T-cell (primary cell): ENCODE measurements at places on chromosomes 3 and 15. TPM values are rescaled to one million over a fixed set of nuclear protein-coding genes. Genes with fewer than 3 reads are reported as not detected.

DNA sequence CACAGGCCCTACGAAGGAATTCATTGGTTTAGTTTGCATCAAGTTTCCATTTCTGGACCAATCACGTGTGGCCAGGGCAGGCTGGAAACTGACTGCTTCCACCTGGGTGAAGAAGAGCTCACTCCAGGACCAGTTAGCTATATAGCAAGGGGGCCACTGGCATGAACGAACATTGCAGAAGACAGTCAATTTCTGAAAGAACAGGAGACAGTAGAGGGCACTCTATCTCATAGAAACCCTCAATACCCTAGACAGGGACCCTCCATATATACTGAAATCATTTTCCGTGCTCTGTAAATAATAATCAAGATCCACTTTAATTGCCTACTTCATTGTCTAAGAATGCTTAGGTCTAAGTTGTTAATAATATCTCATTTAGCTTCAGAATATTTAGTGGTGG lies 215.6 kb downstream of the CADPS start:
- DNase-seq: no peak

DNA sequence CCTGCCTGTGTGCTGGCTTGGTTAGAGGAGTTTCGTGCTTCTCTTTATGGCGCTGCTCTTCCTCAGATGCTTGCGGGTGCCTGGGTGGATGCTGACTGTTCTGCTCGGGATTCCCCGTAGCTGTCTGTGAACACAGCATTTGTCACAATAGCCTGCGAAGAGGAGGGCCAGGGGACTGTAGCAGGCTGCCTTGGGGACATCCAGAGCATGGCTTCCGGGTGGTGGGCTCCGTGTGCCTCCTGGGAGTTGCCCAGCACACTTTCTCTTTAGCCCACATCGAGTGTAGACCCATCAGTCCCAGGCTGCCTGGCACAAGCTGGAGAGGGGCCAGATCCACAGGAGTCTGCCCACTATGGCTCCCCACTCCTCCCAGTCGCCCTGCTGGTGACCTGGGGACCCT lies 22.4 kb downstream of the LRRK1 start:
- no peak for DNase-seq

The IL12A gene
- total RNA-seq: 3.1 TPM

DNA sequence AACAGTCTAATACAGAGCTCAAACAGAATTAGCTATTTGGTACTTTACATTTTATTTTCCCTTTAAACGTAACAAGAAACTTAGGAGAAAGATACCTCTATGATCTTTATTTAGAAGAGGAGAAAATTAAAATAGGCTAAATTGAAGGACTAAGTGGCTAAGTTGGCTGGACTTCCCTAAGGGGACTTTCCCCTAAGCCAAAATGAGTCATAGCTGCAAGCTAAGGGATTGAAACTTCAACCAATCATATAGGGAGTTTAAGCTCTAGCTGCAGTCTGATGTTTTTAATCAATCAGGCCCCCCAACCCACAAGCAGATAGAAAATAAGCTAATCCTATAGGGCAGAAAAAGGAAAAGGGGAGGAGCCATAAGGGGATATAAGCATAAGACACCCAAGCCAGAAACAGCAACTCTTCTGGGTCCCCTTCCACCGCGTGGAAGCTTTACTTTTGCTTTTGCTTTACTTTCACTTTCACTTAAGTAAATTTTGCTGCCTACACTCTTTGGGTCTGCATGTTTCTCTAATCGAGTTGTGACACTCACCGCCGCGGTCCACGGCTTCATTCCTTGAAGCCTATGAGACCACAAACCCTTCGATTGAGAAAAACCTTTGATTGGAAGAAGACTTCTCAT lies 1108.5 kb upstream of the EPHA6 start:
- no peak for DNase-seq

DNA sequence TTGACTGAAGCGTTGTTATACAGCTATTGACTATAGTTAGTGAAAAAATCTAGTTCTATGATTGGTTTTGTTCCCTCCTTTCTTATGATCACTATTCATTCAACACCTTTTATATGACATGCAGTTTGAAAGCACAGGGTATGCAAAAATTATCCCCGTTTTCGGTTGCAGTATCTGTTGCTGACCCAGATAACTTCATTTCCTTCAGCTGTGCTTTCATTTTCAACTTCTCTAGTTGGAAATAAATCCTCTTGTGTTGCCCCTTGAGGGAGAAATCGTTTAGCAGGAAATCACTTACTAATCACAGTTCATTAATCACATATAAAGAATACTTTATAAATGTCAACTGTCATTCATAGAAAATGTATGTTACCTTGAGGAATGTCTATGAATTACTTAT lies 55.1 kb downstream of the MBNL1 start:
- DNase-seq: no peak

The GOLGA6D gene
- total RNA-seq: 0.13 TPM

DNA sequence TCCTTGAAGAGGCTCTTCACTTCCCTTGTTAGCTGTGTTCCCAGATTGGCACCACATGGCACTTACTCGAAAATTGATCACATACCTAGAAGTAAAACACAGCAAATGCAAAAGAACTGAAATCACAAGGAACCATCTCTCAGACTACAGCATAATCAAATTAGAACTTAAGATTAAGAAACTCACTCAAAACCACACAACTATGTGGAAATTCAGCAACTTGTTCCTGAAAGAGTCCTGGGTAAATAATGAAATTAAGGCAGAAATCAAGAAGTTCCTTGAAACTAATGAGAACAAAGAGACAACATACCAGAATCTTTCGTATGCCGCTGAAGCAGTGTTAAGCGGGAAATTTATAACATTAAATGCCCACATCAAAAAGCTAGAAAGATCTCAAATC lies 566.3 kb upstream of the TGFBR2 start:
- no peak for DNase-seq

GRCh38 chr3:10648181-10648580 lies 142.8 kb upstream of the ATP2B2 start:
- DNase-seq: no peak

GRCh38 chr15:92579486-92579885 lies 76.1 kb downstream of the FAM174B start:
- DNase-seq: no peak

DNA sequence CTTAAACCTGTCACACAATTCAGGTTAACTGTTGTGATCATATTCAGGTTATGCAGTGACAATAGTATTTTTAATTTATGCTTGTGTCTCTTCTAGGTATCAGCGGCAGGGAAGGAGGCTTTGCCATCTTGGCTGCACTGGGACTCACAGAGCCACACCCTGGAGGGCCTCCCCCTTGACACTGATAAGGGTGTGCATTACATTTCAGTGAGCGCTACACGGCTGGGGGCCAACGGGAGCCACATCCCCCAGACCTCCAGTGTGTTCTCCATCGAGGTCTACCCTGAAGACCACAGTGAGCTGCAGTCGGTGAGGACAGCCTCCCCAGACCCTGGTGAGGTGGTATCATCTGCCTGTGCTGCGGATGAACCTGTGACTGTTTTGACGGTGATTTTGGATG lies 23.6 kb upstream of the BSN start:
- DNase-seq: no peak

The AADACL2 gene
- total RNA-seq: not detected

- no peak for DNase-seq
These were observed 51.5 kb downstream of the RAD18 start for GRCh38 chr3:8911781-8912180.

- no peak for DNase-seq
These were observed 163.3 kb downstream of the TP63 start for GRCh38 chr3:189794518-189794917.

The MAP6D1 gene
- total RNA-seq: 1.2 TPM

The SEMA5B gene
- 0.13 TPM for total RNA-seq

The ZNF620 gene
- 3.1 TPM for total RNA-seq

The PLSCR2 gene
- 0.63 TPM for total RNA-seq

The SYNPR gene
- not detected for total RNA-seq

- no peak for DNase-seq
These were observed 146.6 kb downstream of the TBL1XR1 start for GRCh38 chr3:177050501-177051237.

The ARL13B gene
- total RNA-seq: 11.5 TPM

DNA sequence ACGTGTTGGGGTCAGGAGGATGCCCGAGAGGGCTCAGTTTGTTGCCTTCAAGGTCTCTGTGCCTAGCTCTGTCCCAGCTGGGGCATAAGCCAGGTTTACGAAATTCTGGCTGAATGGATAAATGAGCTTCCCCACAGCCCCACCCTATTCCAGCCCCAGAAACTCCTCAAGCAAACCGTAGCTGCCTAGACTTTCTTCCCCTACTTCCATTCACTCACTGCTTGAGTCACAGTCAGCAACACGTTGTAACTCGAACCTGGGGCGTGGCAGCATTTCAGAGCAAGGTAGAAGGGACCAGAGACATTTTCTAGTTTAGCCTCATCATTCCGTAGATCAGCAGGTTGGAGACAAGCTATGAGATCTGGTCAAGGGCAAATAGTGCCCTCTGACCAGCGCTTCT lies 24.2 kb downstream of the NMNAT3 start:
- no peak for DNase-seq

- DNase-seq: no peak
These were observed 459.9 kb downstream of the RAP2B start for GRCh38 chr3:153621953-153622352.

- no peak for DNase-seq
These were observed 19.6 kb downstream of the ZIC1 start for GRCh38 chr3:147428754-147429153.

DNA sequence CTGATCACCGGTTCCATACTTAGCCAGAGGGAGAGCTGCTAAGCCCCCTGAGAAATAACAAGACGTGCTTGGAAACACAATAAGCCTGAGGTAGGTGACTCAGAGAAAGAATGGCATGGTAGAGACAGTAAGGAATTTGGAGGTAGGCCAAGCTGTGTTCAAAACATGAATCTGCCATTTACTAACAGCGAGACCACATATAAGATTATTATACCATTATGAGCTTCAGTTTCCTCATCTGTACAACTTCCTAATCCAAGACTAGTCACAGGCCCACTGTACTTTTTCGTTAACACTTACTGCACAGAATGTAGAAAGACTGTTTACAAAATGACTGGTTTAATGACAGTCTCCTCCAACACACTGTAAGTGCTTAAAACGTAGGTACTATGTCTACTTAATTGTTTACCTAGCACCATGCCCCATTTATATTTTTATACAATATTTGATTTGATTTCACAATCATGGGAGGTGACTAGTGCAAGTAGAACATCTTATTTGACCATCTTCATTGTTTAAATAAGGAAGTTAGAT lies 25.7 kb downstream of the ATOSA start:
- no peak for DNase-seq

The WNT5A gene
- 0.13 TPM for total RNA-seq

DNA sequence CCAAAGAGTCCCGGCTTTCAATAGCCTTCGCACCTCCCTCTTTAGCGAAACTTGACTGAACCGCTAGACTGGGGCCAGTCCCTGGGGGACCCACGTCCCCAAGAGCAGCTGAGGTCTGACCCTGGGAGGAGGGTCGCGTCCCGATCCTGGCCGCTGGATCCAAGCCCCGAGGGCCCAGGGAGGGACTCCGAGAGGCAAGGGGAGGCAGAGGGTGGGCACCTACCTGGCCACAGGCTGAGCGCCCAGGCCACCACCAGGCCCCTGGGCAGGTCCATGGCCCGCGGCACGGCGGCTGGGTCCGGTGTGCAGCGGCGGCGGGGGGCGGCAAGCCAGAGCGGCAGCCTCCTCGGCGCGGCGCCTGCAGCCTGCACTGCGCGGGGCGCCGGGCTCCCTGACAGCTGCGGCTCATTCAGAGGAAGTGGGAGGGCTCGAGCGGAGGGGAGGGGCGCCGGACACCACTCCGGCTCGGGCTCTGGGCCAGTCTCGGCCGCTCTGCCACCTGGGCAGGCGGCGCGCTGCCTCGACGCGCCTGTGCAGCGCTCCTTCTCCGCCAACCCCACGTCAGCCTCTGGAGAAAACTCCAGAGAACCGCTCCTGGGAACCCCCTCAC lies at the start of gene ITGA11:
Gene ITGA11 (minus strand): TSS at position 372 of the 610 bp plus-strand sequence. CDS start 97 bp downstream, at position 275.
- DNase-seq: no peak

- DNase-seq: no peak
These were observed 69.5 kb downstream of the KLF15 start for GRCh38 chr3:126287536-126288241.

GRCh38 chr15:80605591-80606150 lies 89.4 kb upstream of the ABHD17C start:
- DNase-seq: no peak

The GPR160 gene
- 7.7 TPM for total RNA-seq

GRCh38 chr3:123584284-123584987 lies 417 bp downstream of the HACD2 start:
- no peak for DNase-seq

The BHLHE40 gene
- 94.6 TPM for total RNA-seq

The WNT7A gene
- total RNA-seq: 15.4 TPM

The SERF2 gene
- 586 TPM for total RNA-seq

GRCh38 chr15:66859688-66860253 lies 157.7 kb downstream of the SMAD6 start:
- no peak for DNase-seq

The WDR72 gene
- total RNA-seq: not detected

The SEMA3B gene
- total RNA-seq: 2.5 TPM

The MME gene
- 1.4 TPM for total RNA-seq

GRCh38 chr15:26103002-26103404 lies 239.9 kb upstream of the ATP10A start:
- no peak for DNase-seq

The CRELD1 gene
- 24.9 TPM for total RNA-seq

- DNase-seq: no peak
These were observed 863.2 kb downstream of the GBE1 start for GRCh38 chr3:80898211-80898610.

The SLC9C1 gene
- not detected for total RNA-seq
